ENCODE measurements at places on chromosomes 5 and 9. TPM values are rescaled to one million over a fixed set of nuclear protein-coding genes. Genes with fewer than 3 reads are reported as not detected.

DNA sequence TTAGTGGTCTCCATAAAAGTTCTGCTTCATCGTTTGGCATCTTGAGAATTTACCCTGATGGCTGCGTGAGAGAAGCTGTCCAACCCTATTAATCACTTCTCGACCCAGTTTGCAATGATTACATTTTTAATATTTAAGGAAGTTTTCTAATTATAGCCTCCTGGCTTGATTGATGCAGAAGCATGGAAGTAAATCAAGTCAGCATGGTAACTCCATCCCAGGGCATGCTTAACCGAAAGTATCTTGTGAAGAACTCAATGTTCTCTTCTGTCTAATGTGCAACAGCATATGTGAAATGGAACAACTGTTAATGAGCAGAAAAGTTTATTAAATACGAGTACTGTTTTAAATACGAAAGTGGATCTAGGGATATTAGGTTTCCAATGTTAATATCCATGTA lies 278.9 kb upstream of the CD180 start:
- no peak for DNase-seq

Gene RCL1
- 18.2 TPM for total RNA-seq

DNA sequence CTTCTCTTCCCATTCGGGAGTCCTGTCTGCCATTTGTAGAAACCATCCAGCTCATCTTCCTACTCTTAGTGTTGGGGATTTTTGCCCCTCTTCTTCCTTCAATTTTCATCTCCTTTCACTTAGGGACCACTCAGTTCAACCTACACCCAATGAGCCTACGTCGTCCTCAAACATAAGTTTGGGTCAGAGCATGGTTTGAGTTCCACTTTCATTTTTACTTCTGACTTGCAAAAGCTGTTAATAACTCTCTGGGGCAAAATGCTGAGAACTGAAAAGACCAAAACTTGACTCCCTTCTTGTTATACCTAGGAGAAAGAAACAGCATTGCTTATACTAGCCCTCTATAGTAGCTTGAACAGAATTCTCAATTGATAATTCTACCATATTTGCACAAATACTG lies 381.5 kb upstream of the MPDZ start:
- DNase-seq, result no peak

DNA sequence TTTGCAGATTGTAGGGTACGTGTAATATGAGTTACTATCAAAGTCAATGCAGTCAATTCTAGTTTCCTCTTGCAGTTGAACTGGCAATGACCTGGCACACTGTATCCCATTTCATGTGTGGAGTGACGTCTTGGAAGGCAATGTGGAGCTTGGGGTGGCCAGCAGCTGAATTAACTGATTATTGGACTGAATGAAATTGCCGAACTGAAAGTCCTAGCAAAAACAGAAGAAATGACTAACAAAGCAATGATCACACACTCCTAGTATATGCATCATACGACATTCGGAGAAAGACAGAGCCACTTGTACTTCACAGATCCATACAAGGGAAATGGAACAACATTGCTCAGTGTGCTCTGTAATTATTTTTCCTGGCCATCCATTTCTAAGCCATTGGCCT lies 259.1 kb upstream of the DAPK1 start:
- no peak for DNase-seq

DNA sequence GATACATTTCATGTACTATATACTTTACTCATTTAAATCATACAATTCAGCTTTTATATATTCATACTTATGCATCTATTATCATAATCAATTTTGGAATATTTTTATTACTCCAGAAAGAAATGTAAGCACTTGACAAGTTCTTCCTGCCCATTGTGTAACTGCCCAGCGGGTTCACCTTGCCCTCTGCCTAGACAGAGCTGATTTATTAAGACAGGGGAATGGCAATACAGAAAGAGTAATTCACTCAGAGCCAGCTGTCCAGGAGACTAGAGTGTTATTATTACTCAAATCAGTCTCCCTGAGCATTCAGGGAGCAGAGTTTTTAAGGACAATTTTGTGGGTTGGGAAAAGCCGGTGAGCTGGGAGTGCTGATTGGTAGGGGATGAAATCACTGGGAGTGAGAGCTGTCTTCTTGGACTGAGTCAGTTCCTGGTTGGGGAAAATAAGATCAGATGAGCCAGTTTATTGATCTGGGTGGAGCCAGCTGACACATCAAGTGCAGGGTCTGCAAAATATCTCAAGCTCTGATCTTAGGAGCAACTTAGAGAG lies 16.1 kb upstream of the SPIN1 start:
- DNase-seq, result no peak

DNA sequence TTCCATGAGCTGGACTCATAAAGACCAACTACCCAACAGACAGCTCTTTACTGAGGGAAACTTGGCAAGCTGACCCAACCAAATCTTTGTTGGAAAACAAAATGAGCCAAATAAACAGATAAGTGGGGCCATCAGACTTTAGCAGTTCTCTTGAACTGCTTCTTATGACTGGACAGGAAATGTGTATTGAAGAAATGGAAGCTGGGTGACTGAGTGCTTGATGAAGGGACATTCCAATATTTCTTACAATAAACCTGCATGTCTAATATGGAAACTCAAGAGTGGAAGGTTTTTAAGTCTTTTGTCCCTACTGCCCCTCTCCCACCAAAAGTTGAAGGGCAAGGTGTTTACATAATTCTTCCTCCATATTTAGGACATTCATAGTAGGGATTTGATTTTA lies 218.8 kb upstream of the NR4A3 start:
- DNase-seq, result no peak

- no peak for DNase-seq
Observed at GRCh38 chr5:58905944-58906343, 323.1 kb downstream of the RAB3C start.

Gene TNFSF15
- 0.43 TPM for total RNA-seq

DNA sequence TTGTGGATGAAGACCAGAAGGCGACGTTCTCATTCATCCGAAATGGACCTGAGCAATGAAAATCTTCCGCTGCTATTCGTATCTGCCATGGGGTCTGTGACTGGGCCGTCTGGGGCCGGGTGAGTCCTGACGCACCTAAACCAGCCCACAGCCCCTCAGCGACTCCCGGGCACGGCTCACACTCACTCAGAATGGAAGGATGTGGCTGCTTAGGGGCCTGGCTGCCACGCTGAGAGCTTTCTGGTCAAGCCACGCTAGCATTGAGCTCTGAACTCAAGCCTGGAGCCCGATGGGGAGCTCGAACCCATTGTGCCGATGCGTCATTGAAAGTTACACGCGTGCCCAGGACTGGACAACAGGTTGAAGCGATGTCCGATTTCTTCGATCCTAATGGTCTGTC lies 97.8 kb downstream of the MRPL36 start:
- DNase-seq, result no peak

DNA sequence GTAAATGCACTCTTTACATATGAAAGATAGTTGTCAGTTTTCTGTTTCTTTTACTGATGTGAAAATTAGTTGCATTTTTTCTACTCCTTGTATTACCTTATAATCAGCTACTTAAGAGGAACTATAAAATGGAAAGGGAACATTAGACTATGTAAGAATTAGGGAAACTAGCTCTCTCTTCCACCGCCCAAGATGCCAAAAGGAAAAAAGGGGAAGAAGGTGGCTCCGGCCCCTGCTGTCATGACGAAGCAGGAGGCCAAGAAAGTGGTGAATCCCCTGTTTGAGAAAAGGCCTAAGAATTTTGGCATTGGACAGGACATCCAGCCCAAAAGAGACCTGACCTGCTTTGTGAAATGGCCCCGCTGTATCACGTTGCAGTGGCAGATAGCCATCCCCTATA lies 15.2 kb upstream of the HOMER1 start:
- DNase-seq, result no peak

Gene CCNI2
- 2.2 TPM for total RNA-seq

- DNase-seq, result no peak
Observed at GRCh38 chr9:630817-631216, 210.7 kb upstream of the DMRT1 start.

GRCh38 chr5:137496919-137497318 lies 2.2 kb downstream of the SPOCK1 start:
- no peak for DNase-seq

DNA sequence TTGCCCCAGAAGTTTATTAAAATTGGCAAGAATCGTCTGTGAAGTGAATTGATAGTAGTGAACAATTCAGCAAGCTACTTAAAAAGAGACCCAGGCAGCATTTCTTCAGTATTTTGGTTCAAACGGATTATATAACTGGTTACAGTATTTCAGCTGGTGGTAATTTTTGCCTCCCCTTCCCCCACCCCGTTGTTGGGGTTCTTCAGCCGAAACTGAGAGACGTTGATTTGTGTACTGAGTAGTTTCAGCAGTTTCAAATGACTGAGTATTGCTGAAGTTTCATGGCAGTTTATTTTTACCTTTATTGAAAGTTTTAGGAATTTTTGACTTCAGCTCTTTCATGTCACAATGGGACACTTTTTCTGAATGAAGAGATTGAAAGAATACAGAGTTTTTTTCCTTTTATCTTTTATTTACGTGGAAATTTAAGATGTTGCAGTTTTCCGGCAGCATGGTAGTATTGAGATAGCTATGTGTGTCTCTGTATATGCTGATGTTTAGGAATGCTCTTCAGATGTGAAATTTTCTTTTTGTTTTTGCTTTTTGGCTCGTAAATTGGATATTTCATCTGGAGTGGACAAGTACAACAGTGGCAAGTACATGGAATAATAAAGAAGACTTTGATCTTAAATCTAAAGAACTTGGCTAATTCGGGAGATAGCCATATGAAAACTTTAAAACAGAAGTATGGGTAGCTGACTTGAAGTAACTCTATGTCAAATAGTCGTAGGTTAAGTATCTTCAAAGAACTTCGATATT lies 1.9 kb downstream of the GPBP1 start:
- DNase-seq, result peak; percentile 58

Gene EIF4EBP3
- total RNA-seq, result 14.8 TPM

Gene NUDT12
- total RNA-seq, result 5.7 TPM

All from activated naive CD4-positive, alpha-beta T cell treated with anti-CD3 and anti-CD28 coated beads, Interleukin-2, amount 50 U/mL, for 72 hours (primary cell).